ENCODE measurements at places on chromosomes 2 and 18.

DNA sequence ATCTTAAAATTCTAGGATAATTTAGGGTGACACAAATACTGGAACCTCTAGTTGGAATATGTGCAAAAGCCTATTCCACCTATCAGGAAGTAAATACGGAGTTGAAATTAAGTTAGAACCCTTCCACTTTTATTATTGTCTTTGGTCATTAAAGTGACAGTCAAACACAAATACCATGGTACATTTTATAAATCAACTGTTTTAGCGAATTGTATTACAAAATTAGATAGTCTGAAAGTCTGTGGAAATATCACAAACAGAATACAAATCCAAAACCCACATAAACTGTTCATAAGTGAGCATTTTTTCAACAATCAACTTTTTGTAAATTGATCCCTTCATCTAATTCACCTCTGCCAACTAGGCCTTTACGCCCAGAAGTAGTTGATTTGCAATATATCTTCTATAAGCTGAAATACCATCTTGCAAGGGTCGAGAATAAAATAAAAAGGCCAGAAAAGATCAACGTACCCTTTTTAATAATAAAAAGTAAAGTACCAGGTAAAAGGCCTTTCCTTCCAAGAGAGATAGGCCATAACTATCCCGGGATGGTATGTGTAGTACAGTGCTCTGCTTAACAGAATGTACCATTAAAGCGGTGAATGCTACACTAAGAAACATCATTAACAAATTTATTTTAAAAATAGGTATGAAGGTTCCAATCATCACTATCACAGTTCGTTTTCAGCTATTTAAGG is 1.3 kb downstream of the USP34 start:
- DNase-seq: peak; percentile 29

DNA sequence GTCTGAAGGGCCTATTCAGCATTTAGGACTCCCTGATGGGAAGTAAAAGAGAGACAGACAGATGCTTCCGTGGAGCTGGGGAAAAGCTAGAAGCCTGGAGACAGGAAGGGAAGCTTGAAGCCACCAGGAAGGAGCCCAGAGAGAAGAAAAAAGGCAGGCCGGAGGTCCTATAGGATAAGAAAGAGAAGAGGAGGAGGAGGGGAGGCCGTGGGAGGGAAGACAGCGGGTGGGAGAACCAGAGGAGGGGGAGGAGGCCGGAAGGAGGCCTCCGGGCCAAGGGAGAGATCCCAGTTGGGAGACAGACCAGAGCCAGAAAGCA is 107.1 kb upstream of the PKDCC start:
- DNase-seq: no peak

DNA sequence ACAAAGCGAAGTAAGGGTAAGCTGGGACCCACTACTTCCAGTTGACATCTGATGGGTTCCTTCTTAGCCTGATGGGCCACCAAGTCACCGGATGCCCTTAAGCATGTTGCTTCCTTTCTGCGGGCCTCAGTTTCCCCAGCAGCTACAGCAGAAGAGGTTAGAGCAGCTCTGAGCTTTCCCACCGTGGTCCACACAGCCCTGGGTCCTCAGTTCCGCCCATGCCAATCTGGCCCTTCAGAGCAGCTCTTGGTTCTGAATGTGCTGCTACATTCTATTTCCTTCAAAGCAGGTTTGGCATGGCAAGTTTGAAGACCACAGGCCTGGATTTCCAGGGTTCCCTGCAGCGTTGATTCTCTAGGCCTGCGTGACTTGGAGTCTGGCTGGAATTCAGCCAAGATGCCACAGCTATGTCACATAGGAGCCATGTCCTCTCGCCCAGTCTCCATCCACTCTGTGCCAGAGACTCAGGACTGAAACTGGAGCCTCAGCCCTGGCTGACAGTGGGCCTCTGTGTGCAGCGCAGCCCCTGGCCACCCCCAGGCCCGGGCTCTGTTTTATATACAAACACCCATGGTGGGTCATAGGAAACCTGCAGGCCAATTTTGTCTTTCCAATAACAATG is 79.6 kb downstream of the TFCP2L1 start:
- DNase-seq: no peak

DNA sequence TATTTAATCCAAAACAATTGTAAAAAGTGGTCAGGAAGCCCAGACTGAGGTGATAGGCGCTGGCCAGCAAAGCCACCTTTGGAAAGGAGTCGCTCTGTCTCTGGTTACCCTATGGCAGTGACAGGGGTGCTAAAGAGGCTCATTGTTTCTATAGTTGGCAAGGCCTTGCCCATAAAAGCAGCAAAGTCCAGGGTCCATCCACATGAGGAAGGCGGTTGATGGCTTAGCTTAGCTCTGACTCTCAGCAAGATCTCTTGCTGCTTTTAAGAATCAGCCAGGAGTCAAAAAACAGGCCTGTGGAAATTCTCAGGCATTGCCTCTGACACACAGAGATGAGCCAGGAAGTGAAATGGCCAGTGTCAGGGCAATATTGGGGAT is 57.8 kb upstream of the CYP26B1 start:
- DNase-seq: no peak

GRCh38 chr18:3875961-3876360 is 426.0 kb downstream of the TGIF1 start:
- no peak for DNase-seq

DNA sequence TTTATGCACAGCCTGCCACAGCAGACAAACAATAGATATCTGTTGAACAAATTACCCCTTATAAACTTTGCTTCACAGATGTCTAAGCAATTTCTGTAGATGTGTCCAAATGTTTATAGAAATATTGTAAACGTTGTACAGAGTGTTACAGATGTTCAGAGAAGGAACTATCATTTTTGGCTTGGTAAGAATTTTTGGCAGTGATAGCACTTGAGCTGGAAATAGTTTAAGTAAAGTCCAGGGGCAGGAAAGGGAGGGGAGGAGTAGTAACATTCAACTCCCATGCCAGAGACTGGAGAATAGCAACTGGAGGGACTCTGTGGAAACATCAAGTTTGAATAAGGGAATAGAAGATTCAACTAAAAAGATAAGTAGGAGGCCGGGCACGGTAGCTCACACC is 4.4 kb downstream of the PTRHD1 start:
- no peak for DNase-seq

- DNase-seq: no peak
These were observed 248.8 kb upstream of the SLC39A10 start for GRCh38 chr2:195408196-195408595.

DNA sequence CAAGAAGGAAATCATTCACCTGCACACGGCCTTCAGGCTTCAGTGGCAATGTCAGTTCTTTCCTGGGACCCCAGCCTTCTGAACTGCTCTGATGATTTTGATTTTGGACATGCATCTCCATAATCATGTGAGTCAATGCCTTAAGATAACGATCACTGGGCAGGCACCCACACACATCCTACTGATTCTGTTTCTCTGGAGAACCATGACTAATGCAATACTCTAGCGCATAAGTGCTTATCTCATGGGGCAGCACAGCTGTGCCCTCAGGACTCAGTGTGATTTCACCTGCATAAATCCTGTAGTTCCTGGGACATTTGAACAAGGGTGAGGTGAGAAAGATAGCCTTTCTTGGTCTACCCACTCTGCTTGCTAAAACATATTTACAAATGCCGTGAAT is 144.6 kb downstream of the AKAIN1 start:
- no peak for DNase-seq

GRCh38 chr2:38763228-38763627 is 12.1 kb upstream of the SRSF7 start:
- no peak for DNase-seq

DNA sequence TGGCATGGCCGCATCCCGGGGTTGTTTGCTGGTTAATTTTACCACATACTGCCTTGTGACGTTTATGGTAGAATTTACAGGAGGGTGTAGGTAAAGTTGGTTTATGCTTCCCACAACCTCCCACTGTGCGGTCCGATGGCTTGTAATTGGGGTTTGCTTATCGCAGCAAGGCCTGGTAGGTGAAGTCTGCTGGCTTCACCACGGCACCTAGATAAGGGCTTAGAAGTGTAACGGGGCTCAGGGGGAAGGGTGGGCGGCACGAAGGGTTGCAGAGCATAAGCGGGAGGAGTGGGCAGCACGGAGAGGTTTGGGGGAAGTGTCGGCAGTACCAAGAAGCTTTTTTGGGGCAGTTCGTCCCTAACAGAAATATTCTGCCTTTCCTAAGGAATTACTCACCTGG is 39.0 kb upstream of the TMEM131 start:
- DNase-seq: no peak

DNA sequence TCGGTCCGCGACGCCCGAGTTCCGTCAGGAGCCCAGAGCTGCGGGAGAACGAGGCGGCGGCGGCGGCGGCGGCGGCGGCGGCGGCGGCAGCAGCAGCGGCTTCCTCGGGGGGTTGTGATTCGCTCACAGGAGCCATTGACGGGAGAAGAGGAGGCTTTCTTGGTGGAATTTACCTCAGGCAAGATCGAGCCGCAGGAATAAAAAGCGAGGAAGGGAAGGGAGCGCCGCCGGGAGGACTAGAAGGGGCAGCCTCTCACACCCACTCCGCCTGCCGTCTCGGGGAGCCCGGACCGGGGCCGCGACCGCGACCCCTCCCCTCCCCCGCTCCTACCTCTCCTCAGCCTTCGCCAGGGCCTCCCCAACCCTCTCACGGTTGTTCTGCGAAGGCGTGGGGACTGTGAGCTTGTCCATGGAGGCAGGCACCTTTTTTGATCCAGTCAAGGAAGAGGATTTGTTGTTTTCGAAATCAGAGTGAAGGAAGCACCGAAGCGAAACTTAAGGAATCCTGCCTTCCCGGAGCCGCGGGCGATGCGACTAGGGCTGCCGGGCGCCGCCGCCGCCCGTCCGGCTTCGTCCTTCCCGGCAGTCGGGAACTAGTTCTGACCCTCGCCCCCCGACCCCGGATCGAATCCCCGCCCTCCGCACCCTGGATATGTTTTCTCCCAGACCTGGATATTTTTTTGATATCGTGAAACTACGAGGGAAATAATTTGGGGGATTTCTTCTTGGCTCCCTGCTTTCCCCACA is 506 bp downstream of the BMPR2 start:
- DNase-seq: peak; percentile 49

GRCh38 chr2:233368756-233369155 is 14.5 kb downstream of the DGKD start:
- no peak for DNase-seq

DNA sequence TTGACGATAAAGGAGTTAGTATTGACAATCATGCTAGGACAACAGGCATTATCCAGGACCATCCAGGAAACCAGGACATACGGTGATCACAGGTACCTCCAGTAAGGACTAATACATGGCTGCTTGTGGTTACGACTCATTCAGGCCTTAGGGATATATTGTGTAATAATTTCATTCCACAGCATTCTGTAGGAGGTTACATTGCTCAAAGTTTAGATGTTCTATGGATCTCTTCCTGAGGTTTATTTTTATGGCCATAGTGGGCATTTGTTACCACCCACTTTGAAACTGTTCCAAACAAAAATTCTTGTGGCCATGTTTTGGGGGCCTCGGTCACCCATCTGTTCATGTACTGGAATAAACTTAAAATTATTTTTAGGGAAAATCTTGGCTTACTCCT is 431.6 kb downstream of the METTL4 start:
- peak; percentile 56 for DNase-seq

GRCh38 chr2:161028581-161028980 is 131.6 kb upstream of the TANK start:
- DNase-seq: peak; percentile 28

DNA sequence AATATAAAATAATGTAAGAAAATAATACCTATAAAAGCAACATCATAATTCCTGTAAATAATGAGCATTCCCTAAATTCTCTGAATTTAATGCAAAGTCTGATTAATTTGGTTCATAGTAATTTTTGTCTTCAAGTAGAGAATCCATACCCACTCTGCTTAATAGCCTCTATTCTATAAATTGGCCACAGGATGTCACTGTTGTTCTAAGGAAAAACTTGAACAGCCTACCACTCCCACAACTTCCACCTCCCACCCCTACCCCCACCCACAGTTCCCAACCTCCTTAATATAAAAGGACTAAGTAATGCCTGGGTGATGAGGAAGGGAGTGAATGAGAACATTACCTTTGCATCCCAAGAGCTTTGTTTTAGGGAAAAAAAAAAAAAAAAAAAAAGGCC is 27.2 kb upstream of the BBS5 start:
- DNase-seq: peak; percentile 41

DNA sequence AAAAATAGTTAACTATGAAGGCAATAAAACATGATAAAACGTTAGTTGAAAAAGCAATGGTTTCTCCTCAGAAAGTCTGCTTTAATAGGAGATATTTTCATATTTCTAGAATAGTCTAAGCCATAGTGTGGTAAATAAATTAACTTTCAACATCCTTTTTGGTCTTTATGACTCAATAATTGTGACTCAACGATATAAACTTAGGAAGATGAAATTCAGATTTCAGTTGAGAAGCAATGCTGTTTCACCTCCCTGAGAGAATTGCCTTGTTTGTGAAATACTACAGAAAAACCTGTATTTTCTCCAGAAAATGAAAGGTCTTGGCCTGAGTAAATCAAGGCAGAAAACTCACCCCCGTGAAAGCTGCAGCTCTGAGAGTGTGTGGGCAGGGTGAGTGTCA is 166.9 kb downstream of the ETAA1 start:
- DNase-seq: peak; percentile 76

- no peak for DNase-seq
These were observed 48.9 kb upstream of the TMEM177 start for GRCh38 chr2:119630121-119630520.

GRCh38 chr2:6310256-6311215 is 555.2 kb downstream of the CMPK2 start:
- no peak for DNase-seq

DNA sequence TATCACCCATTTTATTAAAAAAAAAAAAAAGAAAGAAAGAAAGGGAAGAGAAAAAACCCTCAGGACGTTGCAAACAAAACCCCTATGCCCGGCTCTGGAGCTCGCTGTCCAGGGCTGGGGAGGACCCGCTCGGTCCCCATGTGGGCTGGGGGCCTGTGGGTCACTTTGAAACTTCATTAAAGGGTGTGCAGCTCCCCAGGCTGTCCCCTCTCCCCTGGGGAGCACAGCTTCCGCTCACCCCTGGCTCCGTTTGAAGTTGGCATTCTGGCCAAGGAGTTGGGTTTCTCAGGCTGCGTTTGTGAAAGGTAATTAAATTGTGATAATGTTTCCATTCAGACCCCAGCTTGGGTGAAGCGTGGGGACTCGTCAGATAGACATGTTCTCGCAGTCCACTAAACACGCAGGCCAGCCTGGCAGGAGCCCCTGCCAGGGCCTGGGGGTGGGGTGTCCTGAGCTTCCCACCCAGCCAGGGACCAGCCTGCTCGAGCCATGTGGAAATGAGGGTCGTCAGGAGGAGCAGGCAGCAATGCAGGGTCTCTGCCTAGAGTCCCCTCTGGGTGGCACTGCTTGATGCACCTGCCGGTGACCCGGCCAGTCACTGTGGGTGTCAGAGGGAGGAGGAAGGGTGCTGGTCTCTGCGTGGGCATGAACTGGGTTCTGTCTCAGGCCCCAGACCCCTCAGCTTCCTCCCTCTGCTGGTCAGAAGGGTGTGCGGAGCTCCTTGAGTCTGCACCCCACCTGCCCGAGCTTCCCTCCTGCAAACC is 166.2 kb downstream of the INHBB start:
- DNase-seq: no peak

All from iris pigment epithelial cell (primary cell).